ENCODE measurements at places on chromosomes 4 and X.

DNA sequence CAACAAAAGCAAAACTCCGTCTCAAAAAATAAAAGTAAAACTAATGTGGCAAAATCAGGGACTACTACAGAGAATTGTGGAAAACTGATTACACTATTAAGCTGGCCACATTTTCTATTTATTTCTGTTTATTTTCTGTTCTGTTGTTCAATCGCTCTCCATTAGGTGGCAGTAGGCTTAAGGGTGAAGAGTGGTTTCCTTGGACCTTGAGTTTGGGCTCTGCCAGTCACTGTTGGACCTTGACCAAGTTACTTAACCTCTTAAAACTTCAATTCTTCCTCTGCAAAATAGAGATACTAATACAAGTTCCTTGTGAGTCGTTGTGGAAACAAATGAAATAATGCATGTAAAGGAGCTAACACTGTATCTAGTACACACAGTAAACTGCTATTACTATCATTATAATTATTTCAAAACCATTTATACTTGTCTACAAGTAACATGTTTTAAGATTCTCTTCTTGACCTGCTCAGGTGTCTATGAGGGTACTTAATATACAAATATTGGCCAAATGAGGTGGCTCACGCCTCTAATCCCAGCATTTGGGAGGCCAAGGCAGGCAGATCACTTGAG, 15.2 kb downstream of the HSD17B11 start:
- no peak for DNase-seq

DNA sequence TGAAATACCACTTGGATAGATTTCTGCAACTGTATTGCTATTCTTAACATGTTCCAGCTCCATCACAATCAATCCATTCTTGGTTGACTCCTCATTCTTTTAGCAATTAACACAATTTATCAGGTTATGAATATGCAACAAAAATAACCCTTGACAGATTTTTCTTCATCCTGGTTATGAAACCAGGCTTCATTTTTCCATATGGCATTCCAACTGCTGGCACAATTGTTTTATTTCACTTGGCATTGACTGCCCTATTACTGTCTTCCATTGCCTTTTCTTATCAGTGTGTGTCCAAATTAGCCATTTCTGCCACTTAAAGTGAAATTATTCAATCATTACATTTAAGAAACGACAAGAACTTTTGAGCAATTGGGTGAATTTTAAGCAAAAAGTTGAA, 388.8 kb upstream of the EPHA5 start:
- no peak for DNase-seq

DNA sequence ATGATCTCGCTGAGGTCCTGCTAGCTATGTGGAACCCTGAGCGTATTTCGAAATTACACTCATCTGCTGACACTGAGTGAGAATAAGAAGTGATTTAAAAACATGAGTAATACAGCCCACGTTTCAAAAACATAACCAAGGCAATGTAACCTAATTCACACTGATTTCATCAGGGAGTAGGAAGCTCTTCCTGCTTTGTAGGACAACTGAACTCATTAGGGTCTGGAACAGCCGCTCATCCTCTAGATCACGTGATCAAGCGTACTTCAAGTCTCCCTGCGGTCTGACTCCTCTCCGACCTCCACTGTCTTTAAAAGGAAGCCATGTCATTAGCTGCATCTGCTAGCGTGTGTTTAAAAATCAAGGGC, 138.0 kb downstream of the NSUN7 start:
- DNase-seq, result no peak

DNA sequence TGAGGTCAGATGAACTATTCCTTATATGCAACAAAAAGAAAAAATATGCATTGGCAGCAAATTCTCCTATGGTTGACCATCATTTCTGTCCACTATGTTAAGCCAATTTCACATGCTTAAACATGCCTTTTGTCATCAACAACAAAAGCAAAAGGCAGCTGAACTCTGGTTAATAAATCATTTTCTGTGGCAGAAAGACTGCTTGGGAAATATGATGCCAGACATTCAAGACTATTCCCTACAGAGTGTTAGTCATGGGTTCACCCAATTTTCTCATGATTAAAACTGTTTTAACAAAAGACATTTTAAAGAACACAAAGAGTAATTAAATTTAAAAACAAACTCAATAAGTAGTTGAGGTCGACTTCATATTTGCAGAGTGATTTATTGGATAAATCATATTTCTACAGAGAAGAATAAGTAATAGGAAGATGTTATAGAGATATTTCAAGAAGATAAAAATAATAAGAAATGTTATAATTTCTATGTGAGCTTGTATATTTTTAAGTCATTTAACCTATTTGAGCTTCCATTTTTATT, 890.6 kb downstream of the STPG2 start:
- DNase-seq, result no peak

DNA sequence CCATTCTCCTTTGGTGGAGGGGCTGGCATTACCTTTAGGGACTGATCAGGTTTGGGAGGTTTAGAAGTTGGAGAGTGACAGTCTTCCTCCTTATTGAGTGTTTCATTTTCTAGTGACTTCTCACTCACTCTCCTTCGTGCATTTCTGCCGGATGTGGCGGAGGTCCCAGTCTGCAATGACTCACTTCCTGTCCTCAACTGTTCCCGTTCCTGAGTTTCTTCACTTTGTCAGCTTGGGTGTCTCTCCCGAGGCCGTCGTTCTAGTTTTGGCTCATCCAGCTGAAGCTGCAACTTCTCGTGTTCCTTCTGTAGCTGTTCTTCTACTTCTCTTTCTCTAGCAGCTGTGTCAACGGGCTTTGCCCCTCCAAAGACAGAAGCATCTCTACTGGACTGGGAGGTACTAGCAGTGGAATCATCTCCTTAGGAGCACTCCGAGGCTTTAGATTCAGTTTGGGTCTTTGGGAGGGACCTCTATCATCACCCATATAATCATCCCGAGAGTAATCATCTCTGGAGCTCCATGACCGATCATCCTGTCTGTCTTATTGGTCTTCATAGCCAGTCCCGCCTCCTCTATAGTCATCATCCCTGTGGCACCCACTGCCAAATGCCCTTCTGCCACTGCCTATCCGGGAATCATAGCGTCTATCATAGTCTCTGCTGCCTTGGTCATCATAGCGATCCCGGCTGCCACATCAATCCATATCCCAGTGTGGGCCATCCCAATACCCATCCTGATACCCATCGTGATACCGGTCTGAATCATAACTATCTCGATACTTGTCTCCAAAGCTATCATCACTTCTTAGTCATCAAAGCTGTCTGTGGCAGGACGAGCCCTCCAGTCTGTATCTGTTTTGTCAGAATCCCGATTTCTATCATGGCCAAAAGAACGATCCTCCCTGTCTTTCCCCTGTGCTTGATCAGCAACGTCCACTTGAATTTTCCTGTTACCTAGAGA, 35.3 kb upstream of the VSIG4 start:
- no peak for DNase-seq

DNA sequence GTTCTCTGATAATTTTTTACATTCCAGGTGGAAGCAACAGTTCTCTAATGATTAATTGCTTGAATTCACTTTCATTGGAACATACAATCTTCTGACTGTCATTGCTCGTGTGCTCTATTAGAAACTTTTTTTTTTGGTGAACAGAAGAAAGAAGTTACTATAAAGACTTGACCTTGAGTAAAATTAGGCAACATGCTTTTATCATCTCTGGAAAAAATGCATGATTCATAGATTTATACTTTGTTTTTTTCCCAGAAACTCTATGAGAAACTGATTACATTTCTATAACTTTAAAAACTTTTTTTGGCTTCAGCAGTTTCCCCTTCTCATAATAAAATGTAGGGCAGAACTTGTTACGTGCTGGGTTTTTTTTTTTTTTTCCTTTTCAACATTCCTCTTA, 167.6 kb downstream of the ARHGAP10 start:
- DNase-seq, result no peak

DNA sequence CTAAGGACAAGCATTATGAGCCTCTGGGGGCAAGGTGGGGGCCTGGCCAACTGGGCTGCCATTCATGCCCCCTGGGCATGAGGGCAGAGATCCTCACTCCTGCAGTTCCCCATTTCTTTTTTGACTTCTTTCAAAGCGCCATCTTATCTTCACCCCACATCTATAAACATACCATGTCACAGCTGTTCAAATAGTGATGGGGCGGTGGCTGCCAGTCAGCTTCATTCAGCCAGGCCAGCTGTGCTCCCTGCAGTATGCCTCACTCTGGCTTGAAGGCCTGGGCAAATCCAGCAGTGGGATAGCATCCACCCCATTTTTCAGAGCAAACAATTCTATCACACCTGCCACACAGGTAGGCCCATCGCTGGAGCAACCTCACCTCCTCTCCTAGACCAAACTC, 85.5 kb downstream of the NHSL2 start:
- no peak for DNase-seq
